A673 (cell line): ENCODE measurements at places on chromosomes 12 and 14. TPM values are rescaled to one million over a fixed set of nuclear protein-coding genes. Genes with fewer than 3 reads are reported as not detected.

The RBM25 gene
- 112 and 123 TPM in 2 replicates for total RNA-seq

The CMA1 gene
- not detected in 2 replicates for total RNA-seq

The SSPN gene
- total RNA-seq: 9.8 and 10.3 TPM in 2 replicates

The CIPC gene
- 24.8 and 31.1 TPM in 2 replicates for total RNA-seq

The TTC8 gene
- total RNA-seq: 26.6 and 29.3 TPM in 2 replicates

The TEX22 gene
- total RNA-seq: 2.1 and 2.7 TPM in 2 replicates

The SPTB gene
- 0.43 and 0.70 TPM in 2 replicates for total RNA-seq

The P2RX2 gene
- total RNA-seq: 0.17 TPM in 1 of 2 replicates, not detected in the other
